ENCODE measurements at places on chromosomes 2 and 18. TPM values are rescaled to one million over a fixed set of nuclear protein-coding genes. Genes with fewer than 3 reads are reported as not detected.

The UGT1A4 gene
- total RNA-seq: 0.12 TPM

The CNTNAP5 gene
- total RNA-seq: not detected

The B3GNT7 gene
- total RNA-seq: 2.6 TPM

The SCLY gene
- total RNA-seq: 18.3 TPM

The SOX11 gene
- total RNA-seq: not detected

The CCDC195 gene
- total RNA-seq: not detected

The ITGB6 gene
- 0.58 TPM for total RNA-seq

The DSG1 gene
- total RNA-seq: not detected

The DLGAP1 gene
- total RNA-seq: not detected

The CD8B2 gene
- total RNA-seq: not detected

The ALPI gene
- total RNA-seq: not detected

The ANKRD62 gene
- total RNA-seq: not detected

The TCF7L1 gene
- total RNA-seq: 10.4 TPM

The HOXD13 gene
- total RNA-seq: 0.27 TPM

The MARCHF4 gene
- total RNA-seq: 27.4 TPM

The CFC1 gene
- not detected for total RNA-seq

The IL37 gene
- total RNA-seq: not detected

The BBS5 gene
- total RNA-seq: 7.3 TPM

The GALNT14 gene
- 47.8 TPM for total RNA-seq

The ZBTB7C gene
- total RNA-seq: 0.17 TPM

The ACMSD gene
- not detected for total RNA-seq

The NXPH2 gene
- not detected for total RNA-seq

The RPS27A gene
- 3,269 TPM for total RNA-seq

The NEB gene
- total RNA-seq: 0.20 TPM

The LINC00305 gene
- total RNA-seq: not detected

The BCL11A gene
- total RNA-seq: 0.02 TPM

The GPATCH11 gene
- 9.6 TPM for total RNA-seq

The C1D gene
- 31.7 TPM for total RNA-seq

The CD207 gene
- not detected for total RNA-seq

The UGT1A10 gene
- not detected for total RNA-seq

The VIT gene
- not detected for total RNA-seq

The SKOR2 gene
- not detected for total RNA-seq

The GPC1 gene
- 242 TPM for total RNA-seq

The MSGN1 gene
- not detected for total RNA-seq

The D2HGDH gene
- 10.6 TPM for total RNA-seq

The CASP10 gene
- 1.8 TPM for total RNA-seq

The PASK gene
- 9.3 TPM for total RNA-seq

The TAF4B gene
- 4.6 TPM for total RNA-seq

The PMAIP1 gene
- total RNA-seq: 11.7 TPM

The CCDC85A gene
- total RNA-seq: 0.26 TPM

The UGT1A8 gene
- not detected for total RNA-seq

The COL3A1 gene
- total RNA-seq: 0.09 TPM

The NAT8 gene
- total RNA-seq: not detected

The OXER1 gene
- not detected for total RNA-seq

The C18orf32 gene
- total RNA-seq: 22.0 TPM

The B4GALT6 gene
- 5.7 TPM for total RNA-seq

The DHRS9 gene
- 3.2 TPM for total RNA-seq

The IGFBP5 gene
- total RNA-seq: 0.22 TPM

The CYTIP gene
- not detected for total RNA-seq

The ACVR2A gene
- 3.7 TPM for total RNA-seq

The KLHL29 gene
- 6.2 TPM for total RNA-seq

The XIRP2 gene
- not detected for total RNA-seq

Data from A549 treated with Mapracorat at 1 μM for 4 hours (cell line).